LHCN-M2 (cell line): ENCODE measurements at places on chromosomes 2 and 18.

DNA sequence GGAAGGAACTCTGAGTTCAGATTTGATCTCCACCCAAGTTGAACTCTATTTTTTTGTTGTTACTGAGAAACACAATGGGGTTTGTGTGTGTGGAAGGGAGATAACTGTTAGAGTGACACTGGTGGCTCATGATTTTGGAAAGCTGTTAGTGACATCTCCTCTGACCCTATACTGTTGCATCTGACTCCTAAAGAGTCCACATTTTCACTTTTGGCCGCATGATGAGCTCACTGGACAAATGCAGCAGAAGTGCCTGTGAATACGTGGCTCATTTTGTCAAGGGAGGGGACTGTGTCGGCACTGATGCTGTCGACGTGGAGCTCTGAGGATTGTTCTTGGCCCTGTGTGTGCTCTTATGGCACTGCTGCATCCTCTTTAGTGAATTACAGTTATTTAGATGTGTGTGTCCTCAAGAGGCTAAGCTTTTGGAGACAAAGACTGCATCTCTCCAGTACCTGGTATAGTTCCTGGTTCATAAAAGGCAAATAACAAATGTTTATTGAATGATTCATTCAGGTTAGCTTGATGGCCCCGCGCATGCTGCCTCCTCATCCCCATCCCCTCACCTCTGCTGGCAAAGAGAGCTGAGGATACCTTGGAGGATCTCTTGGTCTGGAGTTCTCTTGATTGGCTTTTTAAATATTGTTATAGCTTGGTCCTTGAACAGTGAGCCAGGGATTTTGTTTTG is 135.4 kb downstream of the PHLPP1 start:
- no peak for DNase-seq

- no peak for DNase-seq
Measured at GRCh38 chr2:2010251-2010650, 265.9 kb upstream of the PXDN start.

DNA sequence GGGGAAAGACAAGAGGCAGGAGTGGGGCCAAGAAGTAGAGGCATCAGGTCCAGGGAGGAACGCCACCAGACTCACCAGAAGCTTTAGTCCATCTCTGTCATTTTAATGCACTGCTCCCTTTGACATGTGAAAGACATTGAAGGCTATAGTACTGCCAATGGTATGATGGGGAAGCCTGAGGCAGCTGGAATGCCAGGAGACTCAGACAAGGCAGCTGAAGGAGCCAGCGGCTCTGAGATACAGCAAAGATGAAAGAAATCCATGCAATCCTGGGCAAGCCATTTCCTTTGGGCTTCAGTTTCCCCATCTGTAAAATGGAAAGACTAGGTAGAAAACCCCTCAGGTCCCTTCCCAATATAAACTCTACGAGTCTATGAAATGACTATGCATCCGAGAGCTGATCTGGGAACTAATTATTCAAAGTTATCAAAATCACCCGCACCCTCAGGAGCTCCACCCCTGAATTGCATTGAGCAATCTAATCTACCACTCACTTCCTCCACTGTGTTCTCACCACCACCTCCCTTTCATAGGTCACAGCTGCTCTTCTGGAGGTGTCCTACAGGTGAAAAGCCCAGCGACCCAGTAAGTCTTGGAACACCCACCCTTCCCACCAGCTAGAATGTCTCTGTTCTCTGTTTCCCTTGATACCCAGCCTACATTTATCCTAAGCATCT is 3.1 kb downstream of the CXCR2 start:
- DNase-seq = no peak

- no peak for DNase-seq
Measured at GRCh38 chr2:54543733-54544396, 87.7 kb downstream of the SPTBN1 start.

- peak; percentile 9 for DNase-seq
Measured at GRCh38 chr2:70855667-70856066, 20.1 kb upstream of the CD207 start.
